ENCODE measurements at places on chromosomes 16 and 17.

DNA sequence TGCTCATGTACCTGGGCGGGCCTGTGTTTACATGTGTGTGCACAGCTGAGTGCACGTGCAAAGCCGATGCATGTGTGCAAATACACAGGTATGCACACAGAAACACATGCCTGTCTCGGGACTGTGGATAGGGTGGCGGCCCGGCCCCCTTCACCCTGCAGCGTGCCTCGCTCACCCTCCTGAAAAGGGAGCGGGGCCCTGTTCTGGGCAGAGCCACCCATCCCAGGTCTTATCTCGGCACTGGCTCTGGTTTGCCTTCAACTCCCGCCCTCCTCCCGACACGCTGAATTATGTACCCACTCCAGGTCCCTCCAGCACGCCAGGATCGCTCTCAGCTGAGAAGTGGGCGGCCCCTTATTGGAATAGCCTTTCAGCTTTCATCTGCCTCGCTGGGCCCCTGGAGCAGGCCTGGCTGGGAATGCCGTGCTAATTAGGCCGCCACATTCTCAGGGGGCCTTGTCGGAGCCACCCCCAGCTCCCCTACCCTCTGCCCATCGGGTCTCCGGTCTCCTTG lies 77.8 kb downstream of the RTN4RL1 start:
- no peak for DNase-seq

DNA sequence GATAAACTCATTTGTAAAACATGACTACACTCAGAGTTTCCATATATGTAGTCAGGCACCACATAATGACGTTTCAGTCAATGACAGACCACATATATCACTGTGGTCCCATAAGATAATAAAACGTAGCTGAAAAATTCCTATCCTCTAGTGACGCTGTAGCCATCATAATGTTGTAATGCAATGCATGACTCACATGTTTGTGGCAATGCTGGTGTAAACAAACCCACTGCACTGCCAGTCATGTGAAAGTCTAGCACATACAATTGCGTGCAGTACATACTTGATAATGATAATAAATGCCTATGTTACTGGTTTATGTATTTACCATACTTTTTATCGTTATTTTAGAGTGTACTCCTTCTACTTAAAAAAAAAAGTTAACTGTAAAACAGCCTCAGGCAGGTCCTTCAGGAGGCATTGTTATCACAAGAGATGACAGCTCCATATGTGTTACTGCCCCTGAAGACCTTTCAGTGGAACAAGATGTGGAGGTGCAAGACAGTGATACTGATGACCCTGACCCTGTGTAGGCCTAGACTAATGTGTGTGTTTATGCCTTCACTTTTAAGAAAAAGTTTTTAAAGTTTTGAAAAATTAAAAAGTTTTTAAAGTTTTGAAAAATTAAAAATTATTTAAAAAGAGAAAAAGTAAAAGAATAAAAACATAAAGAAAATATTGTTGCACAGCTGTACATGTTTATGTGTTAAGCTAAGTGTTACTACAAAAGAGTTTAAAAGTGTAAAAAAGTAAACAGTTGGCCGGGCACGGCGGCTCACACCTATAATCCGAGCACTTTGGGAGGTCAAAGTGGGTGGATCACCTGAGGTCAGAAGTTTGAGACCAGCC lies 9.0 kb downstream of the STAT5B start:
- DNase-seq: no peak

GRCh38 chr17:57234739-57235092 lies 21.6 kb upstream of the MSI2 start:
- DNase-seq: no peak

DNA sequence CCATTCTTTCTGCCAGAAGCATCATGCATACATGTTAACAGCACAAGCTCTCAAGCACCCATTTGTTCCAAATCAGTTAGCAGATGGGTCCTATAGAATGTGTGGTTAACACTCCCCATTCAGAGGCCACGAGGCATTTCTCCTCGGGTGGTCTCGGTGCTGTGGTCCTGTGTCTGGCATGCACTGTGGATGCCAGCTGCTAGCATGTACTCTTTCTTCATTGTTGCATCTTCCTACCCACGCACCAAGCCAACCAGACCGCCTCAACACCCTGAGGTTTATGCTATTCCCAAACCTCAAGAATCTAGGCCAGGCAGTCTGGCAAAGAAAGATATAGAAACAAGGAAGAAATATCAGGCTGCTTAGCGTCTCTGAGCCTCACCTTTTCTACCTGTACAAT lies 27.8 kb upstream of the MRTFB start:
- no peak for DNase-seq

- DNase-seq: peak; percentile 41
Measured at GRCh38 chr16:89373355-89374110, 116.8 kb downstream of the ANKRD11 start.

GRCh38 chr17:51707216-51707615 lies 446.9 kb downstream of the UTP18 start:
- no peak for DNase-seq

DNA sequence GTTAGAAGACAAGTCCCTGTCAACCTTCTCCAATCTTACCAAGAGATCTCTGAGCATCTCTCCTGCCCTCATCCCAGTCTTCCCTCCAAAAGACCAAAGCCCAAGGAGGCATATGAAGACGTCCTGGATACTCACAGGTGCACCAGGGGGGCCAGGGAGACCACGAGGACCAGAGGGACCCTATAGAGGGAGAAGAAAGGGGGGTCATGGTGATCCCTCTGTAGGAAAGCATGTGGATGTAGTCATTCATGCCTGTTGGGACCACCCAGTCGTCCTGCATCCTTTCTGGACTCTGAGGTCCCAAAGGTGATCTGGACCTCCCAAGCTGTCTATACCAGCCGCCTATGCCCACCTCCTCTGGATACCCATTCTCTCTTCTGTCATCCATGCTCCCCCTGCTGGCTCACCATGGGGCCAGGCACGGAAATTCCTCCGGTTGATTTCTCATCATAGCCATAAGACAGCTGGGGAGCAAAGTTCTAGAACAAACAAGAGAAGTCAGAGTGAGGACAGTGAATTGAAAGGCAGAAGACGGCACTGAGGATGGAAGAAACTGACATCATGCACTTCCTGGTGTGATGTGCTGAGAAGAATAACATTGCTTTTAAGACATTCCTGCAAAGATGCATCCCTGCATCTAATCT lies 3.3 kb downstream of the COL1A1 start:
- peak; percentile 58 for DNase-seq

- DNase-seq: peak; percentile 9
Measured at GRCh38 chr17:78784352-78784751, 2.3 kb upstream of the CYTH1 start.

DNA sequence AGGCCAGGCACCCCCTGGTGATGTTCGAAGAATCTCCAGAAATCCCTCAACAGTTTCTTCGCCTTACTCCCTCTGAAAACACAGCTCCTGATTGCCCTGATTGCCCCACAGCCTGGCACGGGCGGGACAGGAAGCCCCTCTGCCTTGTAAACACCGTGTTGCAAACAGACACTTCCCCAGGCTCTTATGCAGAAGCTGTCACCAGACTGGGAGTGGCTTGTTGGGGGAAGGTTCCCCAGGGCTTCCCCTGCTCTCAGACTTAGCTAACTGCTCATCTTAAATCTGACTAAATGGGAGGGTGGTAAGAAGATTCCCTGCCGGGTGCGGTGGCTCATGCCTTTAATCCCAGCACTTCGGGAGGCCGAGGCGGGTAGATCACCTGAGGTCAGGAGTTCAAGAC lies 11.2 kb downstream of the PIK3R5 start:
- peak; percentile 32 for DNase-seq

- no peak for DNase-seq
Measured at GRCh38 chr16:79603055-79603454, 2.5 kb upstream of the MAF start.

GRCh38 chr17:19979917-19980770 lies 2.5 kb upstream of the AKAP10 start:
- peak; percentile 43 for DNase-seq

GRCh38 chr17:44758414-44759085 lies at the start of gene ADAM11:
TSS of gene ADAM11 (plus strand) at chr17:44758988. CDS start at chr17:44759200, 212 bp downstream.
- no peak for DNase-seq

DNA sequence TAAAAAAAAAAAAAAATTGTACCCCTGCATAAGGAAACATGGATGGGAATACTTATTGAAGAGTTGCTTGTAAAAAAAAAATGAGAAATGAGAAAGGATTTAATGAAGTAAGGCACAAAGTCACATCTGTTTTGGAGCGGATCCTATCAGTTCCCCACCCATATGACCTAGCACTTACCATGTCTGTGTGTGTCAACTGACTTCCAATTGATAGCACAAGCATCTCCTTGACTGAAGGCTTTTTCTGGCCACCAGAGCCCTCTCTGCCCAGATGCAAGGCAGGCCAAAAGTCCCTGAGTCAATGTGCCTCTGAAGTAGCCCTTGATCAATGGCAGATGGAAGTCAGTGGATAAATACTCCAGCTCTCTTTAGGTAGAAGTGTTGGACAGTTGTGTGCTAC lies 13.4 kb upstream of the NLK start:
- no peak for DNase-seq

GRCh38 chr17:79414793-79415211 lies 196.0 kb downstream of the RBFOX3 start:
- no peak for DNase-seq

DNA sequence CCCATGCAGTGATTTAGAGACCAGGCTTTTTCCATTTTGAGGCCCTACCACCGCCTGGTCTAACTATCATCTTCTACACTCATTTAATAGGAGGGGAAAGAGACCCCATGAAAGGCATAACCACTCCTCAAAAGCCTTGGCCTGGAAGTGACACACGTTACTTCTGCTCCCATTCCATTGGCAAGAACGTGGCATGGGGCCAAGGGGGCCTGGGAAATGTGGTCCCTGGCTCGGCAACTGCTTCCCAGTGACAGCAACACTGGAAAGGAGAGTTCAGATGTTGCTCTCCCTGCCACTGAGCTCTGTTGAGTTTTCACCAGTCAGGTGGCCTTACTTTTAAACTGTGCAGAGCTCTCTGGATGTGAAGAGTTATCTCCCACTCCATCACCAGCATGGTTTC lies 45.2 kb upstream of the MAP3K14 start:
- DNase-seq: no peak

- DNase-seq: no peak
Measured at GRCh38 chr17:49469831-49470810, 25.0 kb upstream of the NGFR start.

DNA sequence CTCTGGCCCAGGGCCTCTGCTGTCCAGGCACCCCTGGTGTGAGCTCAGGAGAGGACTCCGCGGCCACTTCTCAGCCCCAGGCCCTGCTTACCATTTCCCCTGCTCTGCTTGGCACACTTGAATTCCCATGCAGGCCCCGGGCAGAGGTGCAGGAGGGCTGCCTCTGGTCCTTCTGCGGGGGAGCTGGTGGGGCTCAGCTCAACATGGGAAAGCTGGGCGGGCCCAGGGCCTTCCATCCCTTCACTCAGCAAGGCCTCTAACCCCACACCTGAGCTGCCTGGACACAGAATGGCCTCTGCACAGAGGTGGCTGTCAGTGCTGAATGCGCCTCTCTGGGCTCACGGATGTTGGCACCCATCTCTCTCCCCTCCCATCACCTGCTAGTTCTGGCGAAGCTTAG lies 12.5 kb upstream of the RNPS1 start:
- DNase-seq: no peak

DNA sequence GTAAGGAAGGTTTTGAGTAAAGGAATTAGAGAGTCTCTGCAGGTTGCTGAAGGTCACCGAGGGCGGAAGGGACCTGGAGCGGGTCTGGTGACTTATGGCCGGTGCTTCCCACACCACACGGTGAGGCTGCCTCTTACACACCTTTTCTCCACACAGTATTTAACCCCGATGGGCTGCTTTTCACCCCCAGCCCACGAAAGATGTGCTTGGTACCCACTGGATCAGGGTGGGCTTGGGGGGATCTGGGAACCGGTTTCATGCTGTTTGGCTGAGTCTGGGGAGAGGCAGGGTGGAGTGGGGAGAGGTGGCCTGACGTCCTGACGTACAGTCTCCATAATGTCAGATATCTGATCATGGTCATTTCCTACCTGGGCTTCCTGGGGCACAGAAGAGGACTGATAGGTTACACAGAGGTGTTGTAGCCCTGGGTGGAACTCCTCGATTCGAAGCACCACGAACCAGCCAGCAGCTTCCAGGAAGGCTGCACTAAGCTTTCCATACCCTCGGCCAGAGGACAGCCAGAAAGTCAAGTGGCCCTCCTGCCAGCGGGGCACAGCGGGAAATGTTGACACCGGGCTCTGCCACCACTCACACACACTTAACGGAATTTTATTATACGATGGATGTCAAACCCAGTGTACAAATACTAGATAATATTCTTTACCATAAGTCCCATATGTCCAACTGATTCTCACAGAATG lies 34.0 kb downstream of the OR1D5 start:
- no peak for DNase-seq

DNA sequence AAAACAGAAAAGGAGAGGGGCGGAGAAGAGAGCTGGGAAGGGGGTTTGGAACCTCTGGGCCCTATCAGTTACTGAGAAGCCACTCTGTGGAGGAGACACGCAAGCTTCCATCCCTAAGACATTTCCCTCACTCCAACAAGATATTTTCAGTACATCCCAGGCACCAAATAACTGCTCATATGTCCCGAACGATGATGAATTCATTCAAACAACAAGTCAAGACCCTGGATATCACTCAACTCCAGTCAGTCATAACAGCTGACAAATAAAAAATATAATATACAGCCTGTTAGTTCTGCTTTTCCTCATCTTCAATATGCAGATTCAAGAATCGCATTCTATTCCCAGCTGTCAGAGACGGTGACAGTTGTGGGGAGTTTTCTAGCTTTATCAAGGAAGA lies 104.0 kb upstream of the ZFHX3 start:
- no peak for DNase-seq

- no peak for DNase-seq
Measured at GRCh38 chr16:710500-711075, 4.3 kb upstream of the METRN start.

GRCh38 chr17:81976332-81977210 lies 858 bp upstream of the ASPSCR1 start:
- DNase-seq: no peak

- no peak for DNase-seq
Measured at GRCh38 chr16:83851473-83851872, 43.7 kb downstream of the HSBP1 start.

DNA sequence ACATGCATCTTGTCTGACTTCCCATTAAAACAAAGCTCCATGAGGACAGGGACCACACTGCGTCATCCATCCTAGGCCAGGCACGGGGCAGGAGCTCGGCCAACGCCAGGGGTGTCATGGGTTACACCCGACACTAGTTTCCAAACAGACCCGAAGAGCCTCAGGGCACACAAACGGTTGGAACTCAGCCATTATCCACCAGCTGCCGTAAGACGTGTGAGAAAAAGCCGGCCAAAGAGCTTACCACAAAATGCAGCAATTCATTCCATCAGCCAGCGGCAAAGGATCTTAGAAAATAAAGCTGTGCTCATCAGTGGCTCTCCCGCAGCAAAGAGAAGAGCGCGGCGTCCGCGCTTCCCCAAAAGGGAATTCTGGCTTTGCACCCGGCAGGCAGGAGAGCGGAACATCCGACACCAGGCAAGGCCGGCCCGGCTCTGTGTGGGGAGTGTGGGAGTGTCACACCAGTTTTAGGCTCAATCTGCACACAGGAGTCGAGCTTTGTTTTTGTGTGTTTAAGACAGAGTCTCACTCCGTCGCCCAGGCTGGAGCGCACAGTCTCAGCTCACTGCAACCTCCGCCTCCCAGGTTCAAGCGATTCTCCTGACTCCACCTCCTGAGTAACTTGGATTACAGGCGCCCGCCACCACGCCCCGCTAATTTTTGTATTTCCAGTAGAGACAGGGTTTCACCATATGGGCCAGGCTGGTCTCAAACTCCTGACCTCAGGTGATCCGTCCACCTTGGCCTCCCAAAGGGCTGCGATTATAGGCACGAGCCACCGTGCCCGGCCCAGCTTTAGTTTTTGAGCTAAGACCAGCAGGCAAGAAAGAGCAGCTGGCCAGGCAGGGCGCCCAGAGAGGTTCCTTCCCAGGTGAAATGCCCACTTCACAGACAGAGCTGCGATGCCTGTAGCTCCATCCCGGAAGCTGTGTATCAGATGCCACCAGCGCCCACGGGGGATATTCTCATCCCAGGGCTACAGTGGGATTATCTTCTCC lies 1.5 kb downstream of the SLC38A8 start:
- DNase-seq: peak; percentile 67

All from right hindlimb (tissue), 1 donor.